Neuronal stem cell (in vitro differentiated cells): ENCODE measurements at places on chromosomes 4 and X.
A peak's percentile ranks its signal among the peaks of the same experiment; 100 is the strongest.

DNA sequence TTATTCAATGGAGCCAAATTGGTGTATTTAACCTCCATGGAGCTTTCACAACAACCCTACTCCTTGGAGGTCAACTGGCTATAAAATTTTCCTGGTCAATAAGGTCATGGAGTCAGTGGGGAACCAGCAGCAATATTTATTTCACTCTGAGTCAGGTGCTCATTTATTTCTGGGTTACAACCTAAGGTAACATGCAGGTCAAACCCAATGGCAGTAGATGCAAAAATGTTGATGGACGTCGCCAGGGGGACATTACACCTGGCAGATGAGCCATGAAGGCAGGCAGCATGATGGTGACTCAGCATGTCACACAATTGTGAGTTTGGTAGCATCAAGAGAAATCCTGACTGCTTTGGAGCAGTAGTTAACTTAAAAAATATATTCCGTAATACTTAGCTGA lies 514.1 kb downstream of the IL15 start:
- no peak overlapping the region for H3K27ac ChIP-seq
- DNase-seq = no peak
- H3K27me3 ChIP-seq = no peaks in the 10 kb centered on the region

DNA sequence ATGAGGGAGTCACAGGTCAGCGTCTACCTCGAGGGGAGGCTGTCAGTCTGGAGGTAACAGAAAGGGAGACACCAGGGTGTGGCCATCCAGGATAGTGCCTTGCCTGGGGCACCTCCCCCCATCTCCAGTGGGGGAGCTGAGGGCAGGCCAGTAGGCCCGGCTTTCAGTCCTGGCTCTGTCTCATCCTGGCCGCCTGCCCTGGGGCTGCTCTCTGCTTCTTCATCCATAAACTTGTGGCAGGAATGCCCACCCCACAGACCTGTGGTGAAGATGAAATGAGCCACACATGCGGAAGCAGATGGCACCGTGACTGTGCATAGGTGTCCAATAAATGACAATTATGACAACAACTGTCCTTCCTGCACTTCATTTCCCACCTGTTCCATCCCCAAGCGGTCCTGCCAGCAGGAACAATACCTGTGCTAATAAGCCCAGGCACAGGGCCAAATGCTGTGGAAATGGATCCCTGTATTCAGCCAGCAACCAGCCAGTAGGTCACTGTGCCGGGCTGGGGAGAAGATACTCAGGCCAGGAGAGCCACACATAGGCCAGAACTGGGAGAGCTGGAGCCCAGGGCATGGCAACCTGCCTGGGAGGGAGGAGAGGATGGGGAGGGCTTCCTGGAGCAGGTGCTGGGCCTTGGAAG lies 30.2 kb downstream of the TRO start:
- no peak for DNase-seq
- H3K27ac ChIP-seq = no peak overlapping the region
- no peak overlapping the region for H3K4me3 ChIP-seq
- no peaks in the 10 kb centered on the region for H3K36me3 ChIP-seq

GRCh38 chrX:154443992-154444754 lies at the start of gene FAM50A:
TSS of gene FAM50A (plus strand) at chrX:154444141. CDS start at chrX:154444236, 95 bp downstream.
- no peaks in the 10 kb centered on the region for H3K4me1 ChIP-seq
- peaks cover 55% of the 10 kb centered on the region for H3K36me3 ChIP-seq
- peak within 1 kb of the TSS; percentile 85 for H3K4me3 ChIP-seq
- no peaks in the 10 kb centered on the region for H3K27me3 ChIP-seq
- H3K27ac ChIP-seq = peak within 1 kb of the TSS; percentile 31

GRCh38 chr4:48008021-48008596 lies 8.4 kb downstream of the CNGA1 start:
- no peaks in the 10 kb centered on the region for H3K4me1 ChIP-seq
- H3K36me3 ChIP-seq = no peaks in the 10 kb centered on the region
- no peak overlapping the region for H3K4me3 ChIP-seq
- peak; percentile 32 for DNase-seq
- no peak overlapping the region for H3K27ac ChIP-seq

- H3K4me3 ChIP-seq = no peak overlapping the region
- H3K27me3 ChIP-seq = no peaks in the 10 kb centered on the region
- no peak for DNase-seq
- no peaks in the 10 kb centered on the region for H3K4me1 ChIP-seq
- peak overlapping the region; percentile 39 for H3K27ac ChIP-seq
- H3K36me3 ChIP-seq = peaks cover 48% of the 10 kb centered on the region
Observed at GRCh38 chr4:39706334-39706733, 8.4 kb downstream of the UBE2K start.

DNA sequence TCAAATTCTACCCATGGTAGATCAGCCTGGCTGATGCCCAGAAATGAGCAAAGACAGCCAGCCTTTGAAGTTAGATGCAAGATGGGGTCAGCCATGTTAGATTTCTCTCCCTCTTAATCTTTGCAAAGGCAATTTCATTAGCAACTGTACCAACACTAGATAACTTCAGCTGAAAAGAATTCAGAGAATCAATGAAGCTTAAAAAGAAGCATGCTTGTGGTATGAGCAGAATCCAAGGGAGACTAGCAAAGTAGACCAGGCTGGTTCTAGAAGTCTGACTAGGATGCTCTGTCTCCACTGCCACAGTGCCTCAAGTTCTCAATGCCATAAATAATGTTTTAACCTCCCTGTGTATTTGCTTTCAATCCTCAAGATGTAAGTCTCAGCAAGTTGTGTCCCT lies 247.3 kb downstream of the SLC7A11 start:
- H3K36me3 ChIP-seq = no peaks in the 10 kb centered on the region
- no peaks in the 10 kb centered on the region for H3K4me1 ChIP-seq
- no peak overlapping the region for H3K27ac ChIP-seq

DNA sequence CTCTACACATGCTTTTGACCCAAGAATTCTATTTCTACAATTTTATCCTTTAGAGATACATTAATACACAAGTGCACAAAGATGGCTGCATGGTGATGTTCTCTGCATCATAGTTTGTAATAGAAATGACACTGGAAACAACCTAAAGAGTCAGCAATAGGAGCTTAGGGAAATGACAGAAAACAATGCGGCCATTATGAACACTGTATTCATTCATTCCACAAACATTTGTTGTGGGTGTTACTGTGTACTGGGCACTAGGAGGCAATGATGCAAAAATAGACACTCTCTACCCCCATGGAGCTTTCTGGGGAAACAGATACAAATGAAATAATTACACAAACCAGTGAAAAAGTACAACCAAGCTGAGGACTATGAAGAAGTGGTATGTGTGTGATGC lies 32.0 kb downstream of the IDS start:
- H3K27ac ChIP-seq = no peak overlapping the region
- no peaks in the 10 kb centered on the region for H3K36me3 ChIP-seq
- H3K4me3 ChIP-seq = no peak overlapping the region
- DNase-seq = no peak
- peaks cover 5% of the 10 kb centered on the region for H3K27me3 ChIP-seq

DNA sequence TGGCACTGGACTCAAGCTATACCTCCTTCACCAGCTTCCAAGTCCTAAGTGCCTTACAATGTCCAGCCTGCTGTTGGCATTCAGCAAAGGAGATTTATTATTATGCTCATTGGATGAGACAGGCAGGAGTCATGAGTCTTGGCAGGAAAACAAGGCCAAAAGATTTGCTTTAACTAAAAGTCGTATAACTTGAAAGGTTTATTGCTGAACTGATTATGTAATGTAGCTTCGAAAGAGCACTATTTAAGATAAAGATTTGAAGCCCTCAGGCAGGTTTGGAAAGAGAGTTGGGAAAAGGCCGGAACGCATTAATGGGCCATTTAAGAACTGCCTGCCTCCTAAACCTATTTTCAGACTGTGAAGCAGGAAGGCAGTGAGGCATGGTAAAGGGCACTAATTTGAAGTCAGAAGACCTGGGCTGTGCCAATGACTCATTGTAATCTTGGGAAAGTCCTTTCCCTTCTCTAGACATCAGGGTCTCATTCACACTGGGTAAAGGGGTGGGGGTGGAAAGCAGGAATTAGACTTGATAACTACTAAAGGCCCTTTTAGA lies 280.5 kb upstream of the EDA2R start:
- H3K4me3 ChIP-seq = no peak overlapping the region
- DNase-seq = no peak
- H3K4me1 ChIP-seq = no peaks in the 10 kb centered on the region
- H3K27ac ChIP-seq = no peak overlapping the region
- H3K36me3 ChIP-seq = no peaks in the 10 kb centered on the region
- H3K27me3 ChIP-seq = no peaks in the 10 kb centered on the region

GRCh38 chr4:8282742-8283141 lies 13.2 kb downstream of the HTRA3 start:
- no peaks in the 10 kb centered on the region for H3K36me3 ChIP-seq
- no peak overlapping the region for H3K4me3 ChIP-seq
- H3K27me3 ChIP-seq = no peaks in the 10 kb centered on the region
- no peak for DNase-seq
- no peak overlapping the region for H3K27ac ChIP-seq

- no peak overlapping the region for H3K4me3 ChIP-seq
- no peaks in the 10 kb centered on the region for H3K4me1 ChIP-seq
- no peak overlapping the region for H3K27ac ChIP-seq
- H3K36me3 ChIP-seq = no peaks in the 10 kb centered on the region
- H3K27me3 ChIP-seq = no peaks in the 10 kb centered on the region
- DNase-seq = no peak
Observed at GRCh38 chr4:152279234-152279566, 256.7 kb downstream of the FBXW7 start.

DNA sequence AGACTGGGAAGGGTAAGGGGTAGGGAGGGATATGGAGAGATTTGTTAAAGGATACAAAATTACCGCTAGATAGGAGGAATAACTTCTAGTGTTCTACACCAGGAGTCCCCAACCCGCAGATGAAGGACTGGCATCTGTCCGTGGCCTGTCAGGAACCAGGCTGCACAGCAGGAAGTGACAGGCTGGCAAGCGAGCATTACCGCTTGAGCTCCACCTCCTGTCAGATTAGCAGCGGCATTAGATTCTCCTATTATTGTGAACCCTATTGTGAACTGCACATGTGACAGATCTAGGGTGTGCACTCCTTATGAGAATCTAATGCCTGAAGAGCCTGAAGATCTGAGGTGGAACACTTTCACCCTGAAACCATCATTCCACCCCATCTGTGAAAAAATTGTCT lies 27.9 kb upstream of the BBS7 start:
- no peaks in the 10 kb centered on the region for H3K36me3 ChIP-seq
- H3K27me3 ChIP-seq = no peaks in the 10 kb centered on the region
- no peak overlapping the region for H3K27ac ChIP-seq

DNA sequence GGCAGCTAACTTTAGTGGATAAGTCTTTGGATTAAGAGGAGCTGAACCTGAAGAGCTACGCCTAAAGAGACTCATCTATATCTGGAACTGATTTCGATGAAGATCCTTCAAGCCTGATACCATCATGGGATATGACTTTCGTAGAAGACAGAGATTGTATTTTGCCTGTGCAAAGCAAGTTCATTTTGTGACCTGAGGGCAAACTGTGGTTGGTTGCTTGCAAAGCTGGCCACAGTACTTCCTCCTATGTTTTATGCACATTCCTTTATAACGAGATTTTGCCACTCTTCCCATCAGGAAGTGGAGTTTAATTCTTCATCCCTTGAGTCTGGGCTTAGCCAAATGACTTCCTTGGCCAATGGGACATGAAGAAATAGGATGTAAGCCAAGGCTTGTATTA lies 519.3 kb upstream of the NR3C2 start:
- H3K27ac ChIP-seq = no peak overlapping the region
- no peaks in the 10 kb centered on the region for H3K27me3 ChIP-seq
- no peaks in the 10 kb centered on the region for H3K4me1 ChIP-seq
- H3K4me3 ChIP-seq = no peak overlapping the region
- DNase-seq = no peak

GRCh38 chr4:159098482-159099127 lies 4.3 kb upstream of the RAPGEF2 start:
- H3K36me3 ChIP-seq = no peaks in the 10 kb centered on the region
- H3K27ac ChIP-seq = no peak overlapping the region
- H3K4me1 ChIP-seq = peaks cover 4% of the 10 kb centered on the region
- H3K4me3 ChIP-seq = no peak overlapping the region
- no peak for DNase-seq

- peaks cover 13% of the 10 kb centered on the region for H3K4me1 ChIP-seq
- H3K27me3 ChIP-seq = no peaks in the 10 kb centered on the region
- no peak overlapping the region for H3K27ac ChIP-seq
Observed at GRCh38 chr4:40197879-40198689, 1.3 kb downstream of the RHOH start.

- H3K4me1 ChIP-seq = peaks cover 13% of the 10 kb centered on the region
- H3K4me3 ChIP-seq = no peak overlapping the region
- H3K27me3 ChIP-seq = no peaks in the 10 kb centered on the region
- no peaks in the 10 kb centered on the region for H3K36me3 ChIP-seq
- DNase-seq = peak; percentile 47
Observed at GRCh38 chr4:186132577-186133242, 28.2 kb downstream of the FAM149A start.

DNA sequence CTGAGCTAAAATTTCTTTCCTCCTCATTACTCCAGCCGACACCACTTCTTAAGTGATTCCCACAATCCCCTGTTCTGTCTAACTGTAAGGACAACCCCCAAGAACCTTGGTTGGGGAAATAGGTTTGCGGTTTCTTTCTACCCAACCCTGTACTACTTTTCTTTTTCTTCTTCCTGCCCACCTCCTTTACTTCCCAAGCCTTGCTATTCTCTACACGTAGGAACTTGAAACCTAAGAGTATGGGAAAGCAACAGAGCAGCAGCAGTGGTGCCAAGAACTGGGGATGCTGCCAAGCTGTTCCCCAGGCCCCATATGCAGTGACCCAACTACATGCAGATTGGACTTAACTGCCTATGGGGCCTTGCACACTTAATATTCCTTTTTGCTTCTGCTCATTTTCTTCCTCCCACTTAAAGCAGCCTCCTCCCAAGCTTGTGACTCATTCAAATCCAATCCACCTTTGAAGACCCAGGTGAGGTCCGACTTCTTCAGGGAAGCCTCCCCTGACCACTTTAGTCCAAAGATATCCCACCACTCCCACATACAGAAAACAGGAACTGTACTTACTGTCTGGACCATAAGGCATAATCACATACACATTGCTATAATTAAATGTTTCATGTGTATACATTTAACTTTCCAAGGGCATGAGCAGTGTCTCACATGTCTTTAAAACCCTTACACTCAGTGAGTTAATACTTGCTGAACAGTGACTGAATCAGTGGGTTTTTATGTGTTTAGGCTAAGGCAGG lies 1.7 kb downstream of the FAM120C start:
- peaks cover 19% of the 10 kb centered on the region for H3K36me3 ChIP-seq
- peak overlapping the region; percentile 84 for H3K4me3 ChIP-seq
- H3K4me1 ChIP-seq = peaks cover 4% of the 10 kb centered on the region
- no peak overlapping the region for H3K27ac ChIP-seq
